ENCODE measurements at places on chromosomes 6 and 20.

DNA sequence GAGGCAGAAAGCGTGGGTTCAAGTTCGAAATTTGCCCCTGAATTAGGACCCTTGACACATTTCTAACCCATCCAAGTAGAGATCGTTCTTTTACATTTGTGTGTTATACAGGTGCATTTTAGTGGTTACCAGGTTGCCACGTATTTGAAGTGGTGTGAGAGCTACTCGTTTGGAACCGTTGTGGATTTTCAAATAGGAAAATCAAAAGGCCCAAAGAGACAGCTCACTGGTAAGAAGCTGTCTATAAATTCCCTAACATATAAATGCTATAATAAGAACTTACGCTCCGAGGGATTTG, 1.6 kb upstream of the REV3L start:
- no peak for DNase-seq

DNA sequence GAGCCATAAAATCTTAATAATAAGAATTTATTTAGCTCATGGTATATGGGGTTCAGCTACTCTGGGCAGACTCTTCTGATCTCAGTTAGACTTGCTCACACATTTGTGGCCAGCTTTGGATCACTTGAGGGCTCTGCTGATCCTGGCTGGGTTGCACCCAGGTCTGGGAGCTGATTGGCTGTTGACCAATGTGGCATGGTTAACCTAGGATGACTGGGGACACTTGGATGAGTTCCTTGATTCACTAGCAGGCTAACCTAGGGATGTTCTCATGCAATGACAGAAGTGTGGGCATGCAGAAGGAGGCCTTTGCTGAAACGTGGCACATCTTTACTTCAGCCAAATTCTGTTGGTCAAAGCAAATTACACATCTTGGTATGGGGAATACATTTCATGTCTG, 569.5 kb downstream of the UTRN start:
- DNase-seq = no peak

DNA sequence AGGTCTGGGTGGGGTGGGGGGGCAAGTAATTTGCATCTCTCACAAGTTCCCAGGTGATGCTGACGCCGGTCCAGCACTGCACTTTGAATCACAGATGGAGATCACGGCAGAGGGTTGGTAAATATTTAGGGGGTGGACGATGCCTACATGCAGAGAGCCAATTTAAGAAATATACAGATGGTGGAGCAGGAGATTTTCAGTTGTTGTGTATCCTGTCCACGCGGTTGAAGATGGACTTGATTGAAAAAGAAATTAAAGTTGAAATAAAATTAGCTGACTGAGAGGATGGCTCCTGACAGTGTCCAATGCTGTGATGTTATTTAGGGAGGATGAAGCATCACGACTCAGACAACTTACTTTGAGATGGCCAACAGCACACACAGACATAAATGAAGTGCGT, 74.6 kb downstream of the PHACTR3 start:
- no peak for DNase-seq

- no peak for DNase-seq
Measured at GRCh38 chr6:157517601-157518359, 136.8 kb downstream of the ZDHHC14 start.

DNA sequence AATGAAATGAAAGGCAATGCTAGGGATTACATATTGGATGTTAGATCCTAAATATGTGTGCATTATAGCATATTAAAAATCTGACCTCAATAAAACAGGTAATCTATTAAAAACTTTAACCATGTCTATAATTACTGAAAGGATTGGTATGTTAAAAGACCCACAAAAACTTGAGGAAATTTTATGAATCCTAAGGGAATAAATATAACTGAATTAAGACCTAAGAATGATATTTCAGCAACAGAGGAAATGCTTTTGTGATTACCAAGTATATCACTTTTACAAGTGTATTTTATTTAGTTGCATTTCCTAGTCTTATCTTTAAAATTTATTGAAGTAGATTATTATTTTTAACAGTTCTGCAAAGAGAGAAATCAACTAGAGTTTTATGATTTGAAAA, 571.5 kb downstream of the HDGFL1 start:
- no peak for DNase-seq

GRCh38 chr20:17179840-17180239, 47.0 kb upstream of the PCSK2 start:
- DNase-seq = no peak
